M059J (cell line): ENCODE measurements at places on chromosomes 7 and 10. TPM values are rescaled to one million over a fixed set of nuclear protein-coding genes. Genes with fewer than 3 reads are reported as not detected.

DNA sequence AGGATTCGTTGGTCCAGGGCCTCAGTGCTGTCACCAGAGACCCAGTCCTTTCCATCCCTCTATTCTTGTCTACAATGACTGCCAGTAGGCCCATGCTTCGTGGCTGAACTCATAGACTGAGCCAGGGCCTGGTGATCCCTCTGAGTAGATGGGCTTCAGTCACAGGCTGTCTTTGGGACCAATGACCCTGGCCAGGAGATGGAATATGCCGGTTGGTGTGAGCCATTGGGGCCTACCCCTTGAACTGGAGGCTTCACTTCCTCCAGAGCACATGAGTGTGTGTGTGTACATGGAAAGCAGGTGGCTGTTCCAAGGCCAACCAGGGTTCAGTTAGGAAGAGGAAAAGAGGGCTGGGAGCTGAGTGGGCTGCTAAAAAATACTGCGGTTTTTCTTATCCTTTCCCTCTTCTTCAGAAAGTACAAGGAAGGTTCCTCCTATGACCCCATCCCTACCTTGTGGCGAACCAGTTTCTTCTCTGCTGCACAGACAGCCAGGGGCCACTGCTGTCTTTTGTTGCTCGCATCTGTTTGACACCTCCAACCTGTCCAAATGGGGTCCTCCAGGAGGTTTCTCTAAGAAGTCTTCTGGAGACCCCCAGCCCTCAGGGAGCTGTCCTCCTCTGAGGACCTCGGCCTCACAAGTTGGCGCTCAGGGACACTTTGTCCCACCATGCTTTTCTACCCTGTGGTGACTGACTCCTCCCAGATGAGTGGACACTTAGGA is 36.6 kb downstream of the ADRA2A start:
- no peak for DNase-seq

DNA sequence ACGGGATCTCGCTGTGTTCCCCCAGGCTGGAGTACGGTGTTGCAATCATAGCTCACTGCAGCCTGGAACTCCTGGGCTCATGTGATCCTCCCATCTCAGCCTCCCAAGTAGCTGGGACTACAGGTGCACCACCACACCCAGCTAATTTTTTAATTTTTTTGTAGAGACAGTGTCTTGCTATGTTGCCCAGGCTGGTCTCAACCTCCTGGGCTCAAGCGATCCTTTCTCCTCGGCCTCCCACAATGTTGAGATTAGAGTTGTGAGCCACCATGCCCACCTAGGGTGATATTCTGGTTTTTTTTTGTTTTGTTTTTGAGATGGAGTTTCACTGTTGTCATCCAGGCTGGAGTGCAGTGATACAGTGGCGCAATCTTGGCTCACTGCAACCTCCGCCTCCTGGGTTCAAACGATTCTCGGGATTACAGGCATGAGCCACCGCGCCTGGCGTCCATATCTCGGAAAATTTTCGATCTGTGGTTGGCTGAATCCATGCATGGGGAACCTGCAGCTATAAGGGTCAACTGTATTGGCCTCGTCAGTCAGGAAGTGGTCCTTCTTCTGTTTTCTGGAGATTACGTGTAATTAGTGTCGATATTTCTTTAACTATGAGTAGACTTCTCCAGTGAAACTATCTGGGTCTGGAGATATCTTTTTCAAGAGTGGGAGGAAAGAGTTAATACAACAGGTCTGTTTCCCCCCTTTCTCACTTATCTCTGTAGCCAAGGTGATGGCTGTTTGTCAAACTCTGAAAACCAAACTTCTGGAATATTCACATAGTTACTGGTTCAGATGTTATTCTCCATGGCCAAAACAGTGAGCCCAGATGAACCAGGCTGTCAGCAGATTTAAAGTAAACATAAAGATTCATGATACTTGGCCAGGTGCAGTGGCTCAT is 21.0 kb upstream of the FIS1 start:
- no peak for DNase-seq

GRCh38 chr10:129580010-129580409 is 113.0 kb downstream of the MGMT start:
- DNase-seq: no peak

DNA sequence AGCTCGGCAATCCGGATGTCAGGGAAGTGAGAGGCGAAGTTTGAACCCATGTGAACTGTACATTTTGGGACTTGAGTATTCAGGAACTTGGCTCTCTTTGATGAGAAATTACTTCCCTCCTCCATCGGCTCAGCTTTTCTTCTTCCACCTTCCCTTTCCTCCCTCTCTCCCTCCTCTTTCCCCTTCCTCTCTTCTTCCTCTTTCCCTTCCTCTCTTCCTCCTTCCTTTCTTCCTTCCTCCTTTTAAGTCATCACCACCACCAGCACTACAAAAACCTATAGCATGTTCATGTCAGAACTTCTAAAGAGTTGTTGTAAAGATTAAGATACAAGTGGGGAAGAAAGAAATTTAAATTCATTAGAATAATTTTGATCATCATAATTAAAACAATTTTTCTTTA is 31.9 kb upstream of the CDHR3 start:
- DNase-seq: no peak

Gene CRYGN
- total RNA-seq: not detected in 2 replicates

Gene FEZF1
- not detected in 2 replicates for total RNA-seq

Gene NPC1L1
- total RNA-seq: not detected in 2 replicates
